Stimulated activated CD4-positive, alpha-beta T cell treated with anti-CD3 and anti-CD28 coated beads, Interleukin-1b, Interleukin-23, amount 100 ng/mL, for 1 hour (primary cell): ENCODE measurements at places on chromosomes 6 and 20.

GRCh38 chr6:36673882-36674281, 4.6 kb upstream of the CDKN1A start:
- no peak for DNase-seq

DNA sequence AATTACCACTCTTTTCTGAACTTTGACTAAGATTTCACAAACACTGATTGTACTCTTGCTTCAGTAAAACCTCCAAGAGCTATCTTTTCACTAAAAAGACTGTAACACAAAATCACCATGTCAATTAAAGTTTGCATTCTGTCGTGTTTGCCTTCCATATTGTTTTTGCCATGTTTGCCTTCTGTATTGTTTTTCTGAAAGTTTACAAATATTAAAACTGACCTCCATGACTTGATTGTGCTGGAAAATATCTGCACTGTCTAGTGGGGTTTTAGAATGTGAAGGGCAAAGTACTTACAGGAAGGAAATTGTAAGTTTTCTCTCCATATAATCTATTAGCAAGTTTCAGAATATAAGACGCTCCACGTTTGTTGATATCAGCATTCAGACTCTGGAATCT, 3.4 kb downstream of the SERPINB1 start:
- no peak for DNase-seq

DNA sequence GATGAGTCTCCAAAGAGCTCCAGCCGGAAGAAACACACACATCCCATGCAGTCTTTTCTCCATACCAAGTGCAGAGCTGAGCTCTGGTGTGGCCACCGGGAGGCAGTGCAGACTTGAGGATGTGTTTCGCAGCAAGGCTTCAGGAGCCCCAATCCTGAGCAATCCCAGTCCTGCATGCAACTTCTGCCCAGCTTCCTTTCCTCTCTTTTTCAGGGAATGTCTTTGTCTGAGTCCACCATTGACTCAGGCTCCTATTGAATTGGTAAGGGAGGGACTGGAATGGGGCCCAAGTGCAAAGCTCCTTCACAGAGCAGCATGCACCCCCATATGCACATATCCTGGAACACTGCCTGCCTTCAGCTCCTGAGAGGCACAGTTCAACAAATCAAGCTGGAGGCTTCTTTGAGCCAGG, 50.5 kb upstream of the ASIP start:
- no peak for DNase-seq

DNA sequence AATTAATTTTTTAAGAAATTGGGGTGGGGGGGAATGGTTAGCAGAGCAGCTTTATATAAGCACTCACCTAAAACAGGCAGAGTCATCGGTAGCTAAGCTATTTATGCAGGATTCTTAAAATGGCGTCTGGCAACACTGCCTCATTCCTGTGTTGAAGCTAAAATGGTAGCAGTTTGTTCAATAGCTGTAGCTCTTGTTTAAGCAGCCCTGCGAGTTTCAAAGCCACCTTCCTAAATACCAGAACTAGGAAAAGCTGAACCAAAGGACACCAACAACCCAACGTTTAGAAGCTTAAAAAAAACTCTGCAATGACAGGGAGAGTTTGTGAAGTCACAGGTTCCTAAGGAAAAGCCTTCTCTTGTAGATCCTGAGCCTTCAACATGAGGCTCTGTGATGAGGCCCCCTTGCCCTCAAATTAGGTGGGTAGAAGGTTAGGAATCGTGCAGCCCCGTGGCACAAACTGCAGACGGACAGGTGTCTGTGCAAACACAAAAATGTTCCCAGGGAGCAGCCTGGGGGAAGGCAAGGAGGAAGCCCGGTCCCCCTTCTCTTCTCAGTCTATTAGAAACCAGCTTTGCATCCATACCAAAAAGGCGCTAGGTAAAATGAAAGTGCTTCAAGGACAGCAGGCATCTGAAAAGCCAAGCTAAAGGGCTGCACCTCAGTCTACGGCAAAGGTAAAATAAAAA, 4.7 kb downstream of the ZMYND8 start:
- no peak for DNase-seq

- DNase-seq: no peak
Observed at GRCh38 chr6:65999288-65999791, 292.3 kb upstream of the EYS start.
